Epithelial cell of esophagus (primary cell): ENCODE measurements at places on chromosomes 1 and 21.

DNA sequence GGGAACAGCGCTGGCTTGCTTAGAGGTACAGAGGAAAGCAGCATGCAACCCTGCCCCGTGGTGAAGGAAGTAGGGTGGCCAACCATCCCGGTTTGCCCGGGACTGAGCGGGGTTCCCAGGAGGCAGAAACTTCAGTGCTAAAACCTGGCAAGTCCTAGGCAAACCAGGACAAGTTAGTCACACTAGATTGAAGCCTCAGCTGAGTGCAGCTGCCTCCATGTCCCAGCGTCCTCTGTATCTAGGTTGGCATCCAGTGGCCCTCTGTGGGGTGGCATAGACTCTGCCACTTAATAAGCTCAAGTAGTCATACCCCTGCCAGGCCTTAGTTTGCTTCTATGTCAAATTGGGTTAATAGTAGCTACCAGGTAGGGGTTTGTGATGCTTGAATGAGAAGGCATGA lies 67.1 kb downstream of the ATP2B4 start:
- DNase-seq: no peak

DNA sequence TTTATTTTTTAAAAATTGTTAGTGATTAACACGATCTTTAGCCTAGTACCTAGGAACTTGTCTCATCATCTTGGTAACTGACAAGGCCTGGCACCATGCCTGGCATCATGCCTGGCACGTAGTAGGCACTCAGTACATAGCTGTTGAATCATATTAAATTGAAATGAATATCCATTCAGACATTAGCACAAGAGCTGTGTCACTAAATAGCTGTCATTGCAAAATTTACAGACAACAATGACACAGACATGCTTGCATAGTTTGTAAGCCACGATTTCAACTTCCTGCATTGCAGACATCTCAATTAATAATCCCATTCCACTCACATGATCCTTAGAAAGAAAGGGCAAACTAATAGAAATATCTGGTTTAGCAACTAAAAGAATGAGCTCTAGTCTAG lies 15.4 kb upstream of the PHACTR4 start:
- DNase-seq: peak; percentile 92

- DNase-seq: no peak
These were observed 1.9 kb downstream of the SLC16A1 start for GRCh38 chr1:112954017-112954650.

GRCh38 chr1:94988356-94988755 lies 61.4 kb upstream of the CNN3 start:
- no peak for DNase-seq

DNA sequence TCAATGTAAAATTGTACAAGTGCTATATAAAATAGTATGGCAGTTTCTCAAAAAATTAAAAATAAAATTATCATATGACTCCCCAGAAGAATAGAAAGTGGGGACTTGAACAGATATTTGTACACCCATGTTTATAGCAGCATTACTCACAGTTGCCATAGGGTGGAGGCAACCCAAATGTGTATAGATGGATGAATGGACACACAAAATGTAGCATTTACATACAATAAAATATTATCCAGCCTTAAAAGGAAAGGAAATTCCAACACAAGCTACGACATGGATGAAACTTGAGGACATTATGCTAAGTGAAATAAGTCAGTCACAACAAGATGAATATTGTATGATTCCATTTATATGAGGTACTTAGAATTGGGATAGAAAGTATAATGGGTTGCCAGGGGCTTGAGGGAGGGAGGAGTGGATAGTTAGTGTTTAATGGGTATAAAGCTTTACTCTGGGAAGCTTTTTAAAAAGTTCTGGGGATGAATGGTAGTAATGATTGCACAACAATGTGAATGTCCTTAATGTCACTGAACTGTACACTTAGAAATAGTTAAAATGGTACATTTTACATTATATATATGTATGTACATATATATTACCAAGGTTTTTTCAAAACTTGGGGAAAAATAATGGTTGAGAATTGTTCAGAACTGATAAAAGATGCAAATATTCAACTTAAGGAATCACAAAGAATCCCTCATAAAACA lies 53.0 kb upstream of the ADORA3 start:
- peak; percentile 38 for DNase-seq

- DNase-seq: no peak
These were observed 961 bp upstream of the TDRD5 start for GRCh38 chr1:179590671-179591070.

DNA sequence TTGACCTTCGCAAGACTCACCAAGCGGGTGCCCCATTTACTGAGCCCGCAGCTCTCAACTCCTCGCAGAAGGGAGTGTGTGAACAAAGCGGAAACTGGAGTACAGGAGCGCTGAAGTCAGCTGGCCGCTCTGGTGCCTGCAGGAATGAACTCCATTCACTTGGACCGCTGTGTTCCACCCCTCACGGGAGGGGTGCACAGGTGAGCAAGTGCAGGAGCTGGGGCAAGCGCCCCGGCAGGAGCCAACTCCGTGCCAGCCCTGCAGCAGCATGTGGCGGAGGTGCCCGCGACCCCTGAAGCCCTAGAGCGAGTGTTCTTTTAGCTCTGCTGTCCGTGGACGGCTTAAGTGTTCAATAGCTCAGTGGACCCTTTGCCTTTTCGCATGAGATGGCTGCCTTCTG lies 471.6 kb upstream of the ADGRL4 start:
- DNase-seq: no peak

GRCh38 chr21:33075128-33075527 lies 5.2 kb downstream of the OLIG1 start:
- DNase-seq: peak; percentile 6

- DNase-seq: no peak
These were observed 35.7 kb upstream of the CNN3 start for GRCh38 chr1:94962409-94963265.

DNA sequence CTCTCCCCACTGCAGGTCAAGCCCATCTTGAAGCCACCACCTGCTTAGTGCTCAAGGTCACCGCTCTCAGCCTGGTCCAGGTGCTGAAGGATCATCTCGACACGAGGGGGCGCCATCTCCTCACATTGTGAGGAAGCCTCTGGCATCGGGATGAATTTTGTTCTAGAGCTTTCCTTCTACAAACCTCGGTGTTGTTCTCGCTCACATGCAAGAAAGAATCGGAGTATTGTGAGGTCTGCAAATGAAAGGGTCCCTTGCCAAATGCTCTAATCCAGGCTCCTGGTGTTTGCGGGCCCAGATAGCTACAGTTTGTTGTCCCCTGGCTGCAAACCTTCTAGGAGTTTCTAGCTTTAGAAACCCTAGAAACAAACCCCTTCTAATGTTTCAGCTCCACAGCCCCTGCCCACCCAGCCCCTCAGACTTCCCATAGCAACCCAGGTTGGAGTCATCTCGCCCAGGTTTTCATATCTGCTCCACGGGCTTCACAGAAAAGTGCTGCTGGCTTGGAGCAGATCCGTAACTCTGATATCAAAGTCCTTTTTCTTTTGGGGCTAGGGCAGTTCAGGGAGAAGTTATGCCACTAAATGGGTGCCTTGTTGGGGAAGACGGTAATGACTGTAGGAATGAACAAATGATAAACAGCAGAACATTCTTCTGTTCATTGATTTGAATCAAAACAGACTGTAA lies 8.6 kb upstream of the ATP5PO start:
- peak; percentile 79 for DNase-seq

GRCh38 chr1:235933017-235933765 lies 66.5 kb upstream of the LYST start:
- DNase-seq: peak; percentile 84

DNA sequence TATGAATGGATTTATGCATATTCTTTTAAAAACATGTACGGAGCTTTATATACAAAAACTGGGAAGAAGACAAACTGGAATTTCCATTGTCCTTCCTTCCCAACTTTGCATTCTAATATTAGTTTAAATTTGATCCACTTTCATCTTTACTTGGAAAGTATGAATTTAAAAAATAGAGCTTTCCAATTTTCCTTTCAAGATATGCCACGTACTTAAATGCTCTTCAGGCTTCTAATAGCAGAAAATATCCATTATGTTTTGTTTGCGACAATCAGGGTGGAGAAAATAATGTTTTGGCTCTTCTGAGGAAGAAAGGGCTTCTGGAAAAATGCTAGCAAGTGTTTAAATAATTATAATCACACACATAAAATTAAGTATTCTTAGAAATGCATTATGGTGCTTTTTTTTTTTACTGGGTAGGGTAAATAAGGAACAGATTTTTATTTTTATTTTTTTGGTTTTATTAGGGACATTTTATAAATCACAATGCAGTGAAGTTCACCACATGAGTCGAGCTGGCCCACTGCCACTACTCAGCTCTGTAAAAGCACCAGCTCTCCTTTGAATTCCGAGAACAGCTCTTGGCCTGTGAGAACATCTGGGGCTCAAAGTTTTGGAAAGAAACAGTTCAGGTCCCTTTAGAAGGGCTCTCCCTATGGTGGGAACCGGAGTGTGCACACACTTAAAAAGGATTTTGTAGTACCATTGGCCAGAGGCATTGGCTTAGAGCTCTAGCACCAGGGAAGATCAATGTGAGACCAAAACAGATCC lies 287.4 kb upstream of the LYPLAL1 start:
- peak; percentile 13 for DNase-seq

DNA sequence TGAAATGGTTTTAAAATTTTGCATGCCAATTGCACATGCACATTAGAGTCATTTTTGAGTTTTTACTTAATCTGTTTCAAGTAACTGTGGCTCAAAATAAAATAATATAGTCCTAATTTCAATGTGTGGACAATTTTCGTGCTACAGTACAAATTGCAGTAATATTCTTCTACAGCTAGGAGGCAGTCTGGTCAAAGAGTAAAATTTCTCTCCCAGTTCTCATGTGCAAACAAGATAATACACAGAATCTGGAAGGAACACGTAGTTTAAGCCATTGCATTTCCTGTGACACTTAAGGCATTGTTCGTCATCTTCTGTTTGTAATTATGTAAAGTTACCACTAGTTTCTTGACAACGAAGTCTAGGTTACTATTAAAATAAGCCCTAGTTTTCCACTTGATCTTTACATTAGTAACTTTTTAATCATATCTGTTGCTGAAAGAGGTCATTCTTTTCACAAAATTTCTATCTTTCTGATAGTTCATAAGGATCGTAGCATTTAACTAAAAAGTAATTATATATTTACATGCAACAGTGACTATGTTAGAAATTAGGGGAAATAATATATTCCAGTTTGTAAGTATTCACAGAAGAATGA lies 28.9 kb downstream of the ODR4 start:
- DNase-seq: peak; percentile 54

GRCh38 chr1:87956750-87957149 lies 628.1 kb downstream of the LMO4 start:
- no peak for DNase-seq

DNA sequence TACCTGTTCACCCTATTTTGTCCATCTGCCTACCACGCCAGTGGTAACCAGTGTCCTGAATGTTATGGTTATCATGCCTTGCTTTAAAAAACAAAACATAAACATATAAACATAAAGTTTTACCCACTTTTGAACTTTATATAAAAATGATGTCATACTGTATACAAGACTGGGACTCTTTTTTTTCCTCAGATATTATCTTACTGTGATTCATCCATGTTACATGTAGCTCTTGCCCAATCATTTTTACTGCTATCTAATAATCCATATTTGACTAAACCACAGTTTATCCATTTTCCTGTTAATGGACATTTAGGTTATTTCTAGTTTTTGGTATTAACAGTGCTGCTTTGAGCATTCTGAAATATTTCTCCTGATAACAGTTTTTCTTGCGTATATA lies 78.8 kb downstream of the GPR161 start:
- peak; percentile 15 for DNase-seq

- DNase-seq: peak; percentile 88
These were observed 7.3 kb downstream of the SYTL1 start for GRCh38 chr1:27348861-27349783.

DNA sequence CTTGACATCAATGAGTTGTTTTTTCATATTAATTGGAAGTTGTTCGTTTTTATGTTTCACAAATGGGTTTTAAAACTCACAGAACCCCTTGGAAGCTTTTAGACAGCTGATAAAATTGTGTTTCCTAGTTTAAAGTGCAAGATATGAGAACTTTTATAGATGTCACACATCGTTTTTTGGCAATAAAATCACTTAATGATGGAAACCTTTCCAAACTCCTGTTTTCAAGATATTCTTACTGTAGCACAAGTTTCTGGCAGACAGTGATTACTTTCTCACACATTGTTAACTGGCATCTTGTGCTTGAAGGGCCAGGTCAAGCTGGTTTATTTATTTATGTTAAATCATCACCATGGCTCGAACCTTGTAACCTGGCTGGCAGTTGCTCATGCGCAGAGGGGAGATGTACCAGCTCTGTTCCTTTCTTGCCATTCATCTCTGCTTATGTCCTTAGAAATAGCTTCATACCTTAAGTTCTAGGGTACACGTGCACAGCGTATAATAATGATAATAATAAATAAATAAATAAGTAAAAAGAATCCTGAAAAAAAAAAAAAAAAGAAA lies 10.2 kb upstream of the RCAN1 start:
- DNase-seq: no peak

DNA sequence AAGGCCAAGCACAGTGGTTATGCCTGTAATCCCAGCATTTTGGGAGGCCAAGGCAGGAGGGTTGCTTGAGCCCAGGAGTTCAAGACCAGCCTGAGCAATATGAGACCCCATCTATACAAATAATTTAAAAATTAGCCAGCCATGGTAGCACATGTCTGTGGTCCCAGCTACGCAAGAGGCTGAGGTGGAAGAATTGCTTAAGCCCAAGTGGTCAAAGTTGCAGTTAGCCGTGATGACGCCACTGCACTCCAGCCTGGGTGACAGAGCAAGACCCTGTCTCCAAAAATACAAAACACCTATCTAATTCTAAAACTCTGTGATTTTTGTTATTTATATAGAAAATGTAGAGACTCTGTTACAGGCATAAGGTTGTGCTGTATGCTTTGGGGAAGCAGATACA lies 44.2 kb upstream of the ZYG11A start:
- no peak for DNase-seq

DNA sequence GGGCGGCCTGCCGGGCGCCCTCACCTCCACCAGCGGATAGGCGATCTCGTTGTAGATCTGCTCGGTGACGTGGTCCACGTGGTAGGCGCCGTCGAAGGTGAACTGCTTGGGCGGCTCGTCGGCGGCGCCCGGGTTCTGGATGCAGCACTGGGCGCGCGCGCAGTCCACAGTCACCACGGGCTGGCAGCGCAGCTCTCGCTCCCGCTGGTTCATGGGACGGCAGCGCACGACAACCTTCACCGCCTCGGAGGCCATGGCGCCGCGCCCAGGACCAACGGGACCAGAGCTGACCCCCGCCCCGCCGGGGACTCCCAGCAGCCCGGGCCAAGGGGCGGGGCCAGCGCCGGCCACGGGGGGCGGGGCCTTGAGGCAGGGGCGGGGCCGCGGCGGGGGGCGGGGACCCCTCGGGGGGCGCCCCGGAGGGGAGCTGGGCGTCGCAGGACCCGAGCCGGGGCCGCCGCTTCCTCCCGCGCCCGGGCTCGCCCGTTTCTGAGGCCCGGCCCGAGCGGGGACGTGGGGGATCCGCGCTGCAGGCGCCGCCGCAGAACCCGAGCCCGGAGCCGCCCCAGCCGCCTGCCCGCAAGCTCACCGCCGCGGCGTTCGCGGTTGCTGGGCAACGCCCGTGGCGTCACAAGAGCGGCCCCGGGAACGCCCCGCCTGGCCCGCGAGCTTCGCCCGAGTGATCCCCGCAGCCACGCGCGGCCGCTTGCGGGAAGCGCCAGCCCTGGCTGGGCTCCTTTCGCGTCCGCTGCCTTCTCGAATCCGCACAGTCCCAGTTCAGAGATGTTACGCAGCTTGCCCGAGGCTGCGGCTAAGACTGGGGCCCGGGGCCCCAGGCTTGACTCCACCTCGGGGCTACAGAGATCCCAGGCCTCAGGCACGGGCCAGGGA lies at the start of gene KIF17:
Gene KIF17 (minus strand): TSS at position 556 of the 891 bp plus-strand sequence. CDS start 301 bp downstream, at position 255.
- DNase-seq: peak; percentile 78
